ENCODE measurements at places on chromosomes 1 and 21.

GRCh38 chr1:8667869-8668594 lies 149.4 kb downstream of the RERE start:
- no peak for DNase-seq

GRCh38 chr1:230730977-230731376 lies 16.2 kb upstream of the CAPN9 start:
- no peak for DNase-seq

- no peak for DNase-seq
Observed at GRCh38 chr1:241771117-241771516, 76.9 kb upstream of the EXO1 start.

GRCh38 chr1:54424398-54424797 lies 18.2 kb upstream of the SSBP3 start:
- no peak for DNase-seq

- DNase-seq = no peak
Observed at GRCh38 chr1:199098468-199098867, 459.6 kb downstream of the PTPRC start.
